ENCODE measurements at places on chromosomes 16 and 17. TPM values are rescaled to one million over a fixed set of nuclear protein-coding genes. Genes with fewer than 3 reads are reported as not detected.

HS3ST6 gene
- total RNA-seq, result not detected

GRCh38 chr16:60091071-60091470 lies 1357.0 kb upstream of the GOT2 start:
- no peak for DNase-seq

RHBDL3 gene
- total RNA-seq, result 2.5 TPM

AGRP gene
- not detected for total RNA-seq

ZNF624 gene
- total RNA-seq, result 8.4 TPM

GRCh38 chr16:55418586-55418985 lies 60.4 kb upstream of the MMP2 start:
- peak; percentile 37 for DNase-seq

LPO gene
- total RNA-seq, result not detected

DNA sequence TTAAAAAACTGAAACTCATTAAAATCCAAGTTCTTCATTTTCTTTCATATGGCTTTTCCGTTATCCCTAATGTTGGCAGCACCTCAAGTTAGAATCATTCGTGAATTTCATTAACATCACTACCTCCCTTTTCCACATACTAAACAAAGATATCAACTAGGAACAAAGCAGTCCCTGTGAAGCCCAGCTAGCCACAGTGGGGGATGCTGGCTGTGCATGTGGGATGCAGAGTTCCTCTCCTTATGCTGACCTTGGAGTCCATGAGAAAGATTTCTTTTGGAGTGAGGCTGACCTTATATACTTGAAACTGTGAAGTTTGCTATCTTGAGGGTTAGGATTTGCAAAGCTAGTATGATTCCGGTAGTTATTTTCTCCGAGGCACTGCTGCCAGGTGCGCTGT lies 117.6 kb downstream of the TANGO6 start:
- DNase-seq, result no peak

- DNase-seq, result no peak
Measured at GRCh38 chr17:47852113-47852949, 1.4 kb upstream of the SP6 start.

DNA sequence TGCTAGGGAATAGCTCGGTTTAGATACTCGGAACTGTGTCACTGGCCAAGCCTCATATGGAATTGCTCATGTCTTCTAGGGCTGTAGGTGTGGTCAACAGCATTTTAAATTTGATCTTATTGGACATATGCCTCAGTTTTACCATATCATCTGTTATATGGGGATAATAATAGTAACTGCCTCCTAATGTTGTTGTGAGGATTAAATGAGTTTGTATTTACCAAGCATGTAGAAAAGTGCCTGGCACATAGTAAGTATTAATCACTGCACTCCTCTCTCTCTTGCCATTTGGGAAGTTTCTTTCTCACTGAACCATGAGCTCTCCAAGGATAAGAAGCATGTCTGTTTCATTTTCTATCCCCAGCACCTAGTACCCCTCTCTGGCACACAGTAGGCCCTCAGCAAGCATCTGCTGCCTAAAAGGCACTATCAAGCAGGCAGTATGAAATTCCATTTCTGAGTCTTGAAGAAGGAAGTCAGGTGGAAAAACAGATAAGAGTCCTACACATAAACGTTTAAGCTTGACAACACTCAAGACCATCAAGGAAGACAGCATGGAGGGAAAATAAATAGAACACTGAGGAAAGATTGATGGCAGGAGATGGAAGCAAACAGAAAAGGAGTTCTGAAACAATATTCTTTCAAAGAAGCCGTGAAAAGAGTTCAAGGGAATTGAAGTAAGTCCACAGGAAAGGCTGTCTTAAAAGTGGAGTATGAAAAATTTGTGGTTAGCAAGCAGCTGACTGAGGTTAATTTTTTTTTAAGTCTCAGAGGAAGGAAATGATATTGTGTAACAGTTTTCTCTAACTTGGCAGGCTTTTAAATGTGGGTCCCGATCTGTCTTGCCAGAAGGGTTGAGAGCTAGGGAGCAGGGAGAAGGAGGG lies 2.2 kb upstream of the ATP6V0A1 start:
- no peak for DNase-seq

TCAP gene
- total RNA-seq, result 1.3 TPM

GRCh38 chr16:22862046-22862445 lies 48.1 kb downstream of the HS3ST2 start:
- no peak for DNase-seq

- DNase-seq, result no peak
Measured at GRCh38 chr17:31750578-31750977, 108.5 kb downstream of the COPRS start.

DNA sequence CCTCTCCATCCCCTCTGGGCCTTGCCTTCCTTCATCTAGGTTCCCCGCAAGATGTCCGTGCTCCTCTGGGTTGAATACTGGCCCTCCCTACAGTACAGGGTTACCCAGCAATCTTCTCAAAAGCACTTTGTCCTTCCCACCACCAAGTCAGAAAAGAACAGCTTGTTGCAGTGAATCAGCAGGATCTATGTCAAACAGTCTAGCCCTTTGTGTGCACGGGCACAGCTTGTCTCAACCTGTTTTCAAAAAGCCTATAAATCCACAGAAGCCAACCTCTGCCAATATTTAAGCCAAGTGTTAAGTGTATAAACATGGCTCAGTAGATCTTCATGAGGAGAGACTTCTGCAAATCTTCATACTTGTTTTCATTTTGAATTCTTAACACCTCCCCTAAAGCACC lies 25.2 kb downstream of the C17orf67 start:
- DNase-seq, result no peak

Measured in neural progenitor cell (in vitro differentiated cells).